ENCODE measurements at places on chromosomes 6 and 20. TPM values are rescaled to one million over a fixed set of nuclear protein-coding genes. Genes with fewer than 3 reads are reported as not detected.

SLC26A8 gene
- 0.33 TPM for total RNA-seq

THBD gene
- 6.6 TPM for total RNA-seq

HLA-DRB5 gene
- 3.8 TPM for total RNA-seq

GSTA2 gene
- total RNA-seq, result 2.0 TPM

PTCHD4 gene
- 0.65 TPM for total RNA-seq

All from liver (tissue), 10 donors.